Tibial artery (tissue), 4 donors: ENCODE measurements at places on chromosomes 4 and X.

DNA sequence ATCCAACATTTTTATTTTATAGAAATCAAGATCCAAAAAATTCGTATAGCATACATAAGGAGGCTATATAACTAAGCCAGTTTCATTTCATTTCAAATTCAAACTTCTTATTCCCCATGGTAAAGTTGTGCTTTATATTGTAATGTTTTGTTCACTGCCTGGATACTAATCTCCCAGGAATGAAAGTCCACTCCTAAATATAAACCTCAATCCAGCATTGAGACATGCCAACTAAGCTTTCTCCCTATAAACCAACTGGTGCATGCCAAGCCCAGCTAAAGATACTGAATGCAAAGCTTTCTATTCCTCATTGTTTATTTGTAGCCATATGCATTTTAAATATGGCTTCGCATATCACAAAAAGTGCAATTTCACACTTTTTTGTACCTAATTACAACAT is 63.8 kb upstream of the INPP4B start:
- no peak overlapping the region for H3K27ac ChIP-seq
- H3K36me3 ChIP-seq: no peaks in the 10 kb centered on the region
- DNase-seq: no peak
- no peak overlapping the region for H3K4me3 ChIP-seq

- H3K27ac ChIP-seq: no peak overlapping the region
- no peaks in the 10 kb centered on the region for H3K4me1 ChIP-seq
- DNase-seq: no peak
- no peak overlapping the region for H3K4me3 ChIP-seq
- peaks cover 2% of the 10 kb centered on the region for H3K27me3 ChIP-seq
Measured at GRCh38 chr4:25874655-25875054, 11.9 kb upstream of the SEL1L3 start.

DNA sequence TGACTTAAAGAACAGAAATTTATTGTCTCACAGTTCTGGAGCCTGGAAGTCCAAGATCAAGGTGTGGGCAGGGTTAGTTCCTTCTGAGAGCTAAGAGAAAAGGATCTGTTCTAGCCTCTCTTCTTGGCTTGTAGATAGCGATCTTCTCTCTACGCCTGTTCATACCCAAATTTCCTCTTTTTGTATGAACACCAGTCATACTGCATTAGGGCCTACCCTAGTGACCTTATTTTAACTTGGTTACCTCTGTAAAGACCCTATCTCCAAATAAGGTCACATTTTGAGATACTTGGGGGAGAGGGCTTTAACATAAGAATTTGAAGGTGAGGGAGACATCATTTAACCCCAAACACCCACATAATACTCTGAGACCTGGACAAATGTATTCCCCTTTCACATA is 55.6 kb upstream of the SPP1 start:
- no peaks in the 10 kb centered on the region for H3K27me3 ChIP-seq
- no peak overlapping the region for H3K27ac ChIP-seq
- no peaks in the 10 kb centered on the region for H3K4me1 ChIP-seq
- DNase-seq: no peak
- H3K36me3 ChIP-seq: no peaks in the 10 kb centered on the region
- no peak overlapping the region for H3K4me3 ChIP-seq

GRCh38 chr4:89021684-89022083 is 35.3 kb downstream of the FAM13A start:
- DNase-seq: no peak
- H3K4me1 ChIP-seq: peaks cover 24% of the 10 kb centered on the region

DNA sequence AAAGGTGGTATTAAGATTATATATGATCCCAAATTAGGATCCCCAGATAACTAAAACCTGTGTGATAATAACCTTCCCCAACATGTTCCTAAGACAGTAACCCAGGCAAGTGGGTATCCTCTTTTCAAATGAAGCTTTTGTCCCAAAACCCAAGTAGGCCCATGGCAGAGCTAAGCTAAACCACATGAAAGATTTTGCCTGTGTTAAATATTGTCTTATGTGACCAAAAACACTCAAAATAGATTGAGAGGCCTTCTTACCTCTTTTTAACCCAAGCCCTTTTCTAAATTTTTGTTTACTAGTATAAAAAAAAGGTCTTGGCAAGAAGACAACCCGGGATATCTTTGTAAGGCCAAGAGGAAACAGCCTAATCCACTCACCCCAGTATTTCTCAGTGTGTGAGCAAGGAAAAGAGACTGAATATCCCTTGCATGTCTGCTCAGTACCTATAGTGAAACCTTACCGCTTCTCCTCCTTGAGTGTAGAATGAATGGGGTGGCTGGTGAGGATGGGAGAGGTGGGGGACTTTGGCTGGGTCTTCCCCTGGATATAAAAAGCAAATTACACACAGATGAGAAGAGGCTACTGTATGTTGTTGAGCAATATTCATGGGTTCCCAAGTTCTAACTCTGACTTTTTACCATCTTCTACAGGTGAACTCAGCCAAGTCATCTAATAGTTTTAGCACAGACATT is 188.8 kb upstream of the BMP3 start:
- DNase-seq: no peak
- H3K4me3 ChIP-seq: no peak overlapping the region
- no peaks in the 10 kb centered on the region for H3K36me3 ChIP-seq
- H3K4me1 ChIP-seq: no peaks in the 10 kb centered on the region
- no peak overlapping the region for H3K27ac ChIP-seq

DNA sequence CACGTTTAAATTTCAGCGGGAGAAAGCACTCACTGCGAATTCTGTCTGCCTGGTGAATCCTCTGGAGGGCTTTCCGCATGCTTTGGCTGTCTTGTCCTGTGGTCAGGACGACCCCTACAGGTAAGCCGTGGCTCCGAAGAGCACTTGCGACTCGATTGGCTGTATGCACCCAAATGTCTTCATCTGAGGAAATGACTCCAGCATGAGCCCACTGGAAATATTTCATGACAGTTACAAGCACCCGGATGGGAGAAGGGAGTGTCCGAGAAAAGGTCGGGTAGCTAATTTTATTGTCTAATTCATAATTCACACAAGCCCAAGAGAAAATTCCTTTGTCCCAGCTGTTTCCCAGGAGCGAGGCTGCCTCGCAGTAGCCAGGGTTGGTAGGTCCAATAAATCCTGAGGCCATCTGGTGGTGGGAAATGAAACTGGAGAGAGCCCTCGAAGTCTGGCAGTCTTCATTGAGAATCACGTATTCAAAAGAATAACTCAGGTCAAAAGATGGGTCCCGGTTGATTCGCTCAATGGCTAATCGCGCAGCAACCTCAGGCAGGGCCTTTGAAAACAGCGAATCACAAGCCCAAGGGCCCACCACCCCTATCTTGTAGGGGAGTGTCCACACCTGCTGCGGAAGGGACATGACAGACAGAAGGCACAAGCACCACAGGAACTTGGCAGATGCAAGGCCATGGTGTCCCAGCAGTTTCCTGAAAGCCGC is 6.6 kb downstream of the GUCY2F start:
- H3K27ac ChIP-seq: no peak overlapping the region
- DNase-seq: no peak
- no peaks in the 10 kb centered on the region for H3K36me3 ChIP-seq
- no peaks in the 10 kb centered on the region for H3K27me3 ChIP-seq
- H3K4me1 ChIP-seq: peaks cover 3% of the 10 kb centered on the region

GRCh38 chr4:27057662-27058061 is 197.0 kb downstream of the STIM2 start:
- no peaks in the 10 kb centered on the region for H3K4me1 ChIP-seq
- no peak overlapping the region for H3K4me3 ChIP-seq
- peaks cover 3% of the 10 kb centered on the region for H3K27me3 ChIP-seq
- H3K36me3 ChIP-seq: no peaks in the 10 kb centered on the region
- no peak overlapping the region for H3K27ac ChIP-seq

DNA sequence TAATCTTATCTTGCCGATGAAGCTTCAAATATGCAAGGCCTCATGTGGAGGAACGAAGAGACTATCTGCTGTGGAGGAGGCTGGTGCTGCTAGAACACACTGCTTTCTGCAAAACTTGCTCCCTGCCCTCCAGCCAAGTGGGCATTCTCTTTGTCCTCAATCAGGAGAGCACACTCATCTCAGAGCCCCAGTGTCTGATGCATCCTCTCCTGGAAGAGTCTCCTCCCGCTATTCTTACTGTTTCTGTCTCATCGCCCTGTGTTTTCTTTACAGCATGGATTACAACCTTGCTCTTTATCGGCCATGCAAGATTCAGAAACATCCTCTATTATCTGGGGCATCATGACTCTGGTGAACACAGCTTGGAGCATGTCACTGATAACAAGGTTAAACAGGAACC is 68.2 kb upstream of the MTNR1A start:
- peaks cover 20% of the 10 kb centered on the region for H3K4me1 ChIP-seq
- H3K27me3 ChIP-seq: no peaks in the 10 kb centered on the region

- H3K27me3 ChIP-seq: no peaks in the 10 kb centered on the region
- no peak overlapping the region for H3K27ac ChIP-seq
- no peaks in the 10 kb centered on the region for H3K4me1 ChIP-seq
- no peaks in the 10 kb centered on the region for H3K36me3 ChIP-seq
- no peak overlapping the region for H3K4me3 ChIP-seq
- no peak for DNase-seq
Measured at GRCh38 chr4:109206620-109207019, 95.8 kb downstream of the COL25A1 start.

GRCh38 chr4:123976819-123977218 is 580.2 kb downstream of the SPRY1 start:
- H3K36me3 ChIP-seq: no peaks in the 10 kb centered on the region
- no peaks in the 10 kb centered on the region for H3K4me1 ChIP-seq
- H3K4me3 ChIP-seq: no peak overlapping the region

DNA sequence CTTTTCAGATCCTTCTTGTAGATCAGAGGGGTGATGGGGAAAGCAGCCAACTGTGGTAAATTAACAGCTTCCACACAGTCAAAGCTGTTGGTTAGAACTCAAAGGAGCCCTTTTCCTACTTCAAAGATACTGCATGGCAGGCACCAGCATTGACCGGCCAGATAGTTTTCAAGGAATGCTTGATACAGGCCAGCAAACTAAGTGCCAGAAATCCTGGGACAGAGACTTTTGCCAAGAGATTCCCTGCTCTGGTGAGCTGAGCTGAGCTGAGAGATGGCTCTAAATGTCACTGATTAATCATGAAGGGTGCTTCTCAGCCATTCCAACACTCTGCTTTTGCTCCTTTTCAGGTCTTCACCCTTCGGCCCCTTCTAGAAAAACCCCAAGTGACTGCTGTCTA is 131.6 kb upstream of the MED14 start:
- no peaks in the 10 kb centered on the region for H3K36me3 ChIP-seq
- peaks cover 6% of the 10 kb centered on the region for H3K4me1 ChIP-seq
- no peak overlapping the region for H3K4me3 ChIP-seq
- no peak overlapping the region for H3K27ac ChIP-seq
- no peak for DNase-seq
- no peaks in the 10 kb centered on the region for H3K27me3 ChIP-seq

DNA sequence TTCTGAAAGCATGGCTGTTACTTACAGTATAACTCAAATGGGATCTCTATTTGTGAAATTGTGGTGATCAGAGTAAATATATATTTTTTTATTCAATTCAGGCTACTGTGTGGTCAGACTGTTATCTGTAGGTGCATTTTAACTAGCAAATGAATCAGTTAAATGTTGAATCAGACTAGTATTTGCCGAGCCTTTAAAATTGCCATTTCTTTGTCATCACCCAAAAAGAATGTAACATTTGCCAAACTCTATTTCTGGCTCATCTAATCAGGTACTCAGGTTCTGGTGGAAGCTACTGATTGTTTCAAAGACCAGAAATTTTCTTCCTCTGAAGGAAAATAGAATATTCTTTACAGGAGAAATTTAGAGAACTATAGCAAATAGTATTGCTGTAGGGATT is 1.8 kb upstream of the NAA15 start:
- no peak for DNase-seq
- no peaks in the 10 kb centered on the region for H3K27me3 ChIP-seq
- no peaks in the 10 kb centered on the region for H3K36me3 ChIP-seq
- H3K4me1 ChIP-seq: peaks cover 23% of the 10 kb centered on the region
- no peak overlapping the region for H3K27ac ChIP-seq

DNA sequence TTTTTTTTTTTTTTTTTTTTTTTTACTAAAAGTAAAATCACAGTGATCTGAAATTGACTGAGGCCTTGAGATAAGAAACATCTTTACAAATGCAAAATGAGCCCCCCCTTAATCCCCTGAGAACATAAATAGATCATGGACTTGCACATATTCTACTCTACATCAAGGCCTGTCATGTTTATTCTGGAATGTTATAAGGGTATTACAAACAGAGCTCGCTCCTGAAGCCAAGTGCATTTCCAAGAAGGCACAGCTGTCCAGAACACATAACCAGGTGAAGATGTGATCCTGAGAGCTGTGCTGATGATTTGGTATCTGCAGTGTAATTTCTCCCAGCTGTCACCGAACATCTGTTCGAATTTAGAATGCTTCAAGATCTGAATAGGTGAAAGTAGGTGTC is 384.5 kb downstream of the GPAT3 start:
- no peaks in the 10 kb centered on the region for H3K36me3 ChIP-seq
- no peak overlapping the region for H3K4me3 ChIP-seq
- H3K27me3 ChIP-seq: no peaks in the 10 kb centered on the region
- DNase-seq: no peak
- H3K4me1 ChIP-seq: no peaks in the 10 kb centered on the region
- H3K27ac ChIP-seq: no peak overlapping the region

DNA sequence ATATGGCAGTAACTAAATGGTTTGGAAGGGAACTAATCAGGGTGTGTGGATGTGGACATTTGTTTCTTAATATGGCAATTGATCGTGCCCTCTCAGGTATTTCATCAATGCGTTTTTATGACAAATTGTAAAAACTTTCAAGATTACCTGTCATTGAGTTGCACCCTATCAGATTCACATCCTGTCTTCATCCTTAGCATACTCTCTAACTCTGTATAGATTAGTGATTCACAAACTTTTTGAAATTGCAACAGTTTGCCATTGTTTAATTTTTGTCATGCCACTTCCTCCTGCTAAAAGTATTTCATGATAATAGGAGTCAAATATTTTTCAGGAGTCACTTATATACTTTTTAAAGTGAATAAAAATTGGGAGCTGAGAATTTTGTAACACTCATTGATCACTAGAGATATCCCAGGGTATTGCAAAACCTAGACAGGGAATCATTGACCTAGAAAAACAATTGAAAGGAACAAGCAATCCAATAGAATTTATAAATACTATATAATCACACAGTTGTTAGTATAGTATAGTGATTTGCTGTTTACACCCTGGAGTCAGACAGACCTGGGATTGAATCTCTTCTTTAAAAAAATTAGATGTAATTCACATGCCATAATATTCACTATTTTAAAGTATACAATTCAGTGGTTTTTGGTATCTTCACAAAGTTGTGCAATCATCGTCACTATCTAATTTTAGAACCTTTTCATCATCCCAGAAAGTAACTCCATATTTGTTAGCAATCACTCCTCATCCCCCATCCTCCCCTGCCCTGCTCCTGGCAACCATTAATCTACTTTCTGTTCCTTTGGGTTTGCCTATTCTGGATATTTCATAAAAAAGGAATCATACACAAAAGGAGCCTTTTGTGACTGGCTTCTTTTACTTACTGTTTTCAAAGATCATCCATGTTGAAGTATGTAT is 8.9 kb downstream of the MID2 start:
- H3K4me3 ChIP-seq: no peak overlapping the region
- H3K27ac ChIP-seq: no peak overlapping the region
- no peaks in the 10 kb centered on the region for H3K4me1 ChIP-seq
